ENCODE measurements at places on chromosomes 7 and 10.
A peak's percentile ranks its signal among the peaks of the same experiment; 100 is the strongest.

DNA sequence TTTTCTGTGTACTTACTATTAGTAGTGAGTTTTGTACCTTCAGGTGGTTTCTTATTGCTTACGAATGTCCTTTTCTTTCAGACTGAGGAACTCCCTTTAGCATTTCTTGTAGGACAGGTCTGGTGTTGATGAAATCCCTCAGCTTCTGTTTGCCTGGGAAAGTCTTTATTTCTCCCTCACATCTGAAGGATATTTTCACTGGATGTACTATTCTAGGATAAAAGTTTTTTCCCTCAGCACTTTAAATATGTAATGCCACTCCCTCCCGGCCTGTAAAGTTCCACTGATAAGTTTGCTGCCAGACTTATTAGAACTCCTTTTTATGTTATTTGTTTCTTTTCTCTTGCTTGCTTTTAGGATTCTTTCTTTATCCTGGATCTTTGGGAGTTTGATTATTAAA is 1.7 kb upstream of the CYCS start:
- DNase-seq = no peak

DNA sequence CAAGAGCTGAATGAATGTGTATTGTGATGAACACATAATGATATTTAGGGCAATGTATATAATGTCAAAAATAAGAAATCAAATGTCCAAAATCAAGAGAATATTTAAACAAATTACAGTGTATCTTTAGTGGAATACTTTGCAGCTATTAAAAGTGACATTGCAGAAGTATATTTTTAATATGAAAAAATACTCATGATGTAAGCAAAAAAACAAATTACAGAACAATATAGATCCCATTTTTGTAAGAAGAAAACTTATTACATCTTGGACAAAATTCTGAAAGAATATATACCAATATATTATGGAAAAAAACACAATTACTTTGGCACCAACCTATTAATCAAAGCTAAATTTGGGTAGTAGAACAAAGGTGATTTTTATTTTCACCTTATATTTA is 308.2 kb upstream of the NEBL start:
- DNase-seq = no peak

- DNase-seq = peak; percentile 78
These were observed 71.2 kb upstream of the KCTD7 start for GRCh38 chr7:66557214-66558200.

GRCh38 chr10:89555688-89556445 is 20.5 kb upstream of the SLC16A12 start:
- no peak for DNase-seq

GRCh38 chr7:90709501-90710465 is 113.7 kb downstream of the CDK14 start:
- no peak for DNase-seq

DNA sequence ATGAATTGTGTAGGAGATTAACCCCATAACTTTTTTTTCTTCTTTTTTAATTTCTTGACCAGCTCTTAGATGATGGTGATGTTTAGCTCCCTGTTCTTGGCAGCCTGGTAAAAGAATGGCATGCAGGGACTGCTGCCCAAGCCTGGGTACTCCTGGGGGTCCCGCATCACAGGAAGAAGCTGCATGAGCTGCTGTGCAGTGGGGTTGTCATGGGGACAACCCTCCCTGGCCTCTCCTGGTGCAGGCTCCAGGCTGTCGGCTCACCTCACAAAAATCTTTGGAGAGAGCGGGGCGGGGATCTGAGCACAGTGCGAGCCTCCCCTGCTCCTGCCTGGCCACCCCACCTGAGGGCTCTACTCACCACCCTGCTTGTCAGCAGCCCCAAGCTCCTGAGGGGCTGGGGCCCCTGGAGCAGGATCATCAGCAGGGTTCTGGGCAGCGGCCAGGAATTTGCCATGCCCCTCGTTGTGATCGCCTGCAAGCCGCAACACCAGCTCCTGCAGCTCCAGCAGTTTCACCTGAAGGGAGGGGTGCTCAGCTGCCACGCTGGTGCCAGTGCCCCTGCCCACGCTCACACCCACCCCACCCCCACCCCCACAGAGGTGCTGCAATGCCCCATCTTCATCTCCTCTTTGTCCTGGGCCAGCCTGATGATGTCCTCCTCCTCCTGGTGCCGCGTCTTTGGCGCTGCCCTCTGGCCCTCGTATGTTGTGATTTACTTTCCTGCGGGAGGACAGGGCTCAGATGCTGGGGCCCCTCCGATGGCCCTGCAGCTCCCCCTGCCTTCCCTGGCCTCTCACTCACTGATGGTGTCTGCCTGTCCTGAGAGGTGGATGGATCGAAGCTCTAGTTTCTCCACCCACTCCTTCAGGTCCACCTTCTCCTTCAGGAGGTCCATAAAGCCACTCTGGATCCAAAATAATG is 15.5 kb upstream of the MTPAP start:
- DNase-seq = no peak

DNA sequence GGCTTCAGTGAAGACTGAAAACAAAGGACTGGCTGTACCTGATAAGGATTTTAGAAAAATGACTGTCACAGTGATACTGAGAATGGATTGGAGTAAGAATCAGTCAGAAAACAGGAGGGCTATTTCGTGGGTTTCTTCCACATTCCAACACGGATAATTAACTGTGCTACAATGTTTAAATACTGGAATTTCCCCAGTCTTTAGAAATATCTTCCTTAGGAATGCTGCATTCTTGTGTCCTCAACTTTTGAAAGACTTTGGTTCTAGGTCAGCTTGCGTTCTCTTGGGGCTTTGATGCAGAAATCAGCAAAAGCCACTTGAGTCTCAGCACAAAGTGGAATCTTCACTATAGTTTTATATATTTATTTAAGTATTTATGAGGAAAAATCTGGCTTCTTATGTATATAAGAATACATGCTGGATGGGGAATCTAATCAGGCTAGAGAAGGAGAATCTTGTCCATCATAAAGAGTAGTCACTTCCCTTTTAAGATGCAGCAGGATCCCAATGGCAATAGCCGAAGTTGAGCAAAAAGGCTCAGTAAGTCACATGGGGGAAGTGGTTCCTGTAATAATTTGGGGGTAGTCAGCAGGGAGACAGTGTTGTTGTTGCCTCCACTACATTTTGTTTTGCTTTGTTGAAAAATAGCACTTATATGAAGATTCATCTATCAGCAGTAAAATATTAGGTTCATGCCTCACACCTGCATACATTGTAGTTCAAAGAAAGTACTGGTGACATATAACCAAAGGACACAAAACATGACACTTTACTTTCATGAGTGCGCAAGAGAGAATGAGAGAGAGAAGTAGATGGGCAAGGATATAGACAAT is 86.0 kb downstream of the CH25H start:
- no peak for DNase-seq

Data from posterior cingulate gyrus (tissue), 11 donors.